ENCODE measurements at places on chromosomes 6 and 20. TPM values are rescaled to one million over a fixed set of nuclear protein-coding genes. Genes with fewer than 3 reads are reported as not detected.

The C6orf132 gene
- total RNA-seq = 2.6 TPM

GRCh38 chr6:11586117-11586516 lies 48.6 kb downstream of the TMEM170B start:
- no peak for DNase-seq

- no peak for DNase-seq
These were observed 59.2 kb upstream of the HBS1L start for GRCh38 chr6:135113860-135114259.

The MOG gene
- 3.5 TPM for total RNA-seq

- DNase-seq = no peak
These were observed 120.4 kb downstream of the OGFRL1 start for GRCh38 chr6:71408787-71409723.

DNA sequence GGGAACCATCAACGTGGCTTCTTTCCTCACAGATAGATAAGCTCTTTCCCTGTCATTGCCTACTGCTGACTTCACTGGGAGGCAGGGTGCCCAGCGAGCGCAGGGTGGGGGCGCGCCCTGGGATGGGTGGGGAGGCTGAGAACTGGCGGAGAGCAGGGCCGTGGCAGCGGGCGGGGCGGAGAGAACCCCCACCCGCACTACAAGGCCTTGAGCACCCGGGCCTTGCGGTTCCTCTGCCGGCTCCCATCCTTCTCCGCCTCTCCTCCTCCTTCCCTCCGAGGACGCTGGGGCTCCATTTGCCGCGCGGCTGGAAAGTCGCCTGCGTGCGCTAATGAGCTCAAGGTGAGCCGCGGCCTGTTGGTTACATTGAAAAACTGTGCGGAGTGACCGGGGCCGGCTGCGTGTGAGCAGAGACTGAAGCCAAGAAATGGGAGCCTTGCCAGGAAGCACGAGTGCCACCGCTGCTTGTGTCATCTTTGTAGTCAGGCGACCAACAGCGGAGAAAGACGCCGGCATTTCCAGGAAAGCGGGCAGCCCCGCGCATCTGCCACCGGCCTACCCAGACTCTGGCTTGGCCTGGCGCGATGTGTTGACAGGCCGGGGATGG lies 963.5 kb upstream of the SLC35B3 start:
- peak; percentile 47 for DNase-seq

DNA sequence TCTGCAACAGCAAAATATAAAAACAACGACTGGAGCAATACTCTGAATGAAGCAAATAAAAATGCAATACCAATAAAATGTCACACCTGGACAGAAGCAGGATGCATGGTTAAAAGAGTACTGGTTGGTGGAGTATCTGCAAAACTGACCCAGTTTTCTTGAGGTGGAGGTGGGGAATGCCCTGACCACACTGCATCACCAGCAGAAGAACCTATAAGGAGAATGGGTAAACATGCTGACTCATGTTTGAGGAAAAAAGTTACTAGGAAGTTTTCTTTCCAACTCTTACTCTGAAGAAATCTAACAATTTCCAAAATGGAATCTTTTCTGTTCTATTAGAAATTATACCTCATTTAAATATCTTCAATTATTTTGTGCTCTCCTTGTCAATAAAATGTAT lies 43.6 kb downstream of the REPS1 start:
- no peak for DNase-seq

DNA sequence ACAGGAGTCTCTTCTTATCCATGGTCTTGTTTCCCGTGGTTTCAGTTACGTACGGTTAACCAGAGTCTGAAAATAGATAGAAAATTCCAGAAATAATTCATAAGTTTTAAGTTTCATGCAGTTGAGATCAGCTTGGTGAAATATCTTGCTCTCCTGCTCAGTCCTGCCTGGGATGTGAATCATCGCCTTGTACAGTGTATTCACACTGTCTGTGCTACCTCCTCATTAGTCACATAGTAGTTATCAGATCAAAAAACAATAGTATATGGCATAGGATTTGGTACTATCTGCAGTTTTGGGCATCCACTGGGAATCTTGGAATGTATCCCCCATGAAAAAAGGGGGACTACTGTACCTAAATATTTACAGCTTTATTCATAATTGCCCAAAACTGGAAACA lies 22.7 kb upstream of the MOCS1 start:
- DNase-seq = no peak

DNA sequence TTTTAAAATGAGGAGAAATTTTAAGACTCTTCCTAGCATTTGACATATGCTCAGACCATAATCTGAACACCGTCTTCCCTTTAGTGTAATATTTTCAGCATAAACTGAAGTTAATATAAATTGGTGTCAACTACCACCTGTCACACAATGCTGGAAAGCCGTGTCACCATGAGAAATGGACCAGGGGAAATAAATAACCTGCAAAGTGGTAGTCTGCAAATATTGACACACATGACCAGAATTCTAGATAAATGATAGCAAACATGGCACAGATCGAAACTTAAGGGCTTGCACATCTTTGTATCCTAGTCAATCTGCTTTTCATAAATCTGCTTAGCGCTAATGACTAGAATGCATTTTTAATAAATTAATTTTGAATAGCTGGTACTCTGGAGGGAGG lies 191.9 kb downstream of the CD83 start:
- DNase-seq = no peak

The BTNL2 gene
- not detected for total RNA-seq

DNA sequence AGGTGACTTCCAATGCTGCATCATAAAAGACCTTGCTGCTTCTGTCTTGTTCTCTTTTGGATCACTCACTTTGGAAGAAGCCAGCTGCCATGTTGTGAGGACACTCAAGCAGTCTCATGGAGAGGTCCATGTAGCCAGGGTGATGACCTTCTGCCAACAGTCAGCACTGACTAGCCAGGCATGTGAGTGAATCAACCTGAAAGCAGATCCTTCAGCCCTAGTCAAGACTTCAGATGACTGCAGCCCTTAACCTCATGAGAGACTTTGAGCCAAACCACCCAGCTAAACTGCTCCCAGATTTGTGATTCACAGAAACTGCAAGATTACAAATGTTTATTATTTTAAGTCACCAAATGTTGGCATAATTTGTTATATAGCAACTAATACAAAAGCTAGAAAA lies 86.0 kb upstream of the IYD start:
- DNase-seq = no peak

- no peak for DNase-seq
These were observed 1090.0 kb upstream of the EYS start for GRCh38 chr6:66796987-66797386.

The TREML2 gene
- 0.15 TPM for total RNA-seq

The ASF1A gene
- total RNA-seq = 17.1 TPM

GRCh38 chr20:30484009-30484748 lies 773.3 kb upstream of the DEFB115 start:
- DNase-seq = no peak

- DNase-seq = no peak
These were observed 90.6 kb downstream of the TTLL2 start for GRCh38 chr6:167415441-167415961.

- DNase-seq = no peak
These were observed 53.6 kb downstream of the CDH26 start for GRCh38 chr20:60011512-60012507.

The CSE1L gene
- 41.1 TPM for total RNA-seq

DNA sequence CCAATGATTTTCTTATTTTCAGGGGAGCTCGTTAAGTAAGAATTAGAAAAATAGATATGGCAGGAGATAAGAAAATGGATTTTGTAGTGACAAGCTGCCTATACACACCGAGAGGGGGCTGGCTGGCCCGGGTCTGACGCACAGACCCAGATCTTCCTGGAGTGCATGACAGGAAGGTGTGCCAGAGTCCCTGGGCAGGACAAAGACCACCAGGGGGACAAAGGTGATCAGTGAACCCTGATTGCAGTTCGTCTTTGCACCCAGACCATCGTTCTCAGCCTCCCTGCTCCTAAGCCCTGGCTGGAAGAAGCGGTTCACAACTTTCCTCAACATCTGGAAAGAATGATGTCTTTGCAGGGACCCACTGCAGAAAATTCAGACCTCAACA lies 24.3 kb downstream of the CDH22 start:
- no peak for DNase-seq

- DNase-seq = no peak
These were observed 1.9 kb upstream of the IRF4 start for GRCh38 chr6:389622-390021.

DNA sequence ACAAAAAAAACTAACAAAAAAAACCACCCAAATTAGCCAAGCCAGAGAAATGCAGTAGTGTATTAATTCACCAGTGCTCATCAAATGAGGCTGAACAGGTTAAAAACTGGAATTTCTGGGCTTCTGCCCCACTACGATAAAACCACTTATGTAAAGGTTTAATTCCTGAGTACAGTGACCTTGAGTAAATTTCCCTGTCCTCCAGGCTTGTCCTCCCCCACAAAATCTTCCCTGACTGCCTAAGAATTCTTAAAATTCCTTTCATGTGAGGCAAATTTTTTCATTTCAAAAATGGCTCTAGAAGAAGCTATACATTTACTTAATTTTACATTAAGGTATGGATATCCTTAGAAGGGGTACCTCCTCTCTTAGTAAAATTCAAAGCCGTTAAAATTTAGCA lies 80.1 kb upstream of the ID4 start:
- DNase-seq = no peak

The VIP gene
- 0.59 TPM for total RNA-seq

GRCh38 chr6:169589293-169589692 lies 112.5 kb downstream of the WDR27 start:
- no peak for DNase-seq

GRCh38 chr20:61185841-61186601 lies 66.0 kb upstream of the CDH4 start:
- no peak for DNase-seq

- DNase-seq = no peak
These were observed 528.7 kb upstream of the RNF217 start for GRCh38 chr6:124433387-124434160.

GRCh38 chr6:43801495-43802181 lies 31.6 kb downstream of the VEGFA start:
- peak; percentile 18 for DNase-seq

DNA sequence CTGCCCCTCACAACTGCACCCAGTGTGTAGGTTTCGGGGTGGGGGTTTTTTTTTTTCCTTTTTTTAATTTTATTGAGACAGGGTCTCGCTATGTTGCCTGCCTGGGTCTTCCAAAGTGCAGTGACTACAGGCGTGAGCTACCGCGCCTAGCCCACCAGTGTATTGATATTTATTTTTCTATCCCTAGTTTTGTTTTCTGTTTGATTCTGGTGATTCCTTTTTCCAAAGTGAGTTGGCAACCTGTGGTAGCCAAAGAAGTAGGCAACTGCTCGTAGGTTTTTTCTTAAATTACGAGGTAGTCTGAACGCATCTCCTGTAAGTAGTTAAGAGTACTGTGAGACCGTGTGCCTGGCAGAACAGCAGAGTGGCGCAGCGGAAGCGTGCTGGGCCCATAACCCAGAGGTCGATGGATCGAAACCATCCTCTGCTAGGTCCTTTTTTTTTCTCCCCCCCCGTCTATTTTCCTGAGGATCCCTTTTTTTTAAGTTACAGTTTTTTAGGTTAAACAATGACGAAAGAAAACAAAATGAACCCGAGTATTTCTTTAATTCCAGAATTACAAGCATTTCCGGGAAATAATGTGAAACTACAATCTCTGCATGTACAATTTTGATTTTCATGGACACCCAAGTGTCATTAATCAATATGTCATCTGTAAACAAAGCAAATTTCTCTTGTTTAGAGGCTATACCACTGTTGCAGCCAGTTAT lies 78.7 kb upstream of the BTN3A2 start:
- DNase-seq = no peak

- DNase-seq = no peak
These were observed 63.3 kb downstream of the MAP3K4 start for GRCh38 chr6:161054876-161055275.

The CNBD2 gene
- 3.2 TPM for total RNA-seq

DNA sequence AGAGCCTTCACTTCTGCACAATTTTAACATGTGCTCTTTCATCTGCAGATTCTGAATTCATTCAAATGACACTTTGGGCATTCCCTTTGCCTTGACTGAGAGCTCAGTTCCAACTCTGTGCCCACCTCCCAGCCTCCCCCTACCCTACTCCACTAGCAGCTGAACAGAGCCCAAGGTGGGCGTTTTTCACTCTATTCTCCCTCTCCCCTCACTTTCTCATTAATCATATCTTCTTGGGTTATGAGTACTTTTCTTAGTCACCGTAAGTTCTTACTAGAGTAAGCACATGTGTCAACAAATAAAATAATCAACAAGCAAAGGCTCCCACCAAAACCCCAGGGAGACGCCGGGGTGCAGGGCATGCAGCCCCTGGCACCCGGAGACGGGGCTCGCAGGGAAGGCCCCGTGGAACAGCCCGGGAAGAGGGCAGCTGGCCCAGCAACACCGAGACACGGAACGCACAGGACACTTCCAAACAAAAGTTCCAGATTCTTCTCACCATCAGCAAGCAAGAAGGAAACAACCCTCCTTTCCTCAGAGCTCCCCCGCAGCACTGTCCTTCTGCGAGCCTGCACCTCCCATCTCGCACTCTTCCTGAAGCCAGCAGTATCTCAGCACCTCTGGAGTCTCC lies 34.1 kb downstream of the TAF4 start:
- DNase-seq = no peak

DNA sequence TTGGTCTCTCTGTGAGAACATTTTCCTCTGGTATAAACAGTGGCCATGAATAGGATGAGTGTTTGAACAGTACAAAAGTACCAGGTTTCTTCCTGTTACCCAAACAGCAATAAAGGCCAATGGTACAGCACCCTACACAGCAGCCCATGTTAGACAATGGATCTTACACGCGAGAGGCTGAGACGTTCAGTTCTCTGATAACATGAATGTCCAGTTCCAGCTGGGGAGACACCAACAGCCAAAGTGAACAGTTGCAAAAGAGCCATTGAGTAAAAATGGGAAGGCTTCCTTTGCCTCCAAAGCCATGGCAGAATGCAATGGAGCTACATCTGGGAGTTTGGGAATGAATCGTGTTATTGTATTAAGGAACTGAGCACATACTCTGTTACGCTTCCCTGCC lies 246.8 kb upstream of the SGK1 start:
- DNase-seq = no peak

- DNase-seq = no peak
These were observed 199.0 kb downstream of the PLCB1 start for GRCh38 chr20:8330785-8331695.

The HLA-DPA1 gene
- total RNA-seq = 54.1 TPM

The C6orf15 gene
- total RNA-seq = not detected

GRCh38 chr6:17633465-17634188 lies 33.5 kb downstream of the FAM8A1 start:
- DNase-seq = no peak

- DNase-seq = no peak
These were observed 194.9 kb upstream of the SMLR1 start for GRCh38 chr6:130632277-130632676.

DNA sequence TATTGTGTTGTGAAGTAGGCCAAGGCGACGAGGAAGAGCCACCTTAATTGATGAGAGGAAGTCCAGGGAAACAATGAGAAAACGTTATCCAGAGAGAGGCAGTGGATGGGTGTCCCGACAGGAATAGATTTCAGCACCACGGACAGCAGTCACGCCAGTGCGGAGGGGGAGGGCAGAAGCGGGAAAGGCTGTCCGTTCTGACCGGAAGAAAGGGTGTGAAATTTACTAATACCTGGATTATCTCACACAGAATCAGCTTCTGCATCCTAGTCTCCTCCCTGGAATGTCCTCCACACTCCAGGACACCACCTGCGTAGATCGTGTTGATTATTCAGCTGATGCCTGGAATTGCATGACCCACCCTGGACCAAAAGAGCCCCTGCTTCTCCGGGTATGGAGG lies 7.4 kb upstream of the BPIFA3 start:
- peak; percentile 71 for DNase-seq

The FGD2 gene
- total RNA-seq = 15.5 TPM
